ENCODE measurements at places on chromosomes 16 and 17.

DNA sequence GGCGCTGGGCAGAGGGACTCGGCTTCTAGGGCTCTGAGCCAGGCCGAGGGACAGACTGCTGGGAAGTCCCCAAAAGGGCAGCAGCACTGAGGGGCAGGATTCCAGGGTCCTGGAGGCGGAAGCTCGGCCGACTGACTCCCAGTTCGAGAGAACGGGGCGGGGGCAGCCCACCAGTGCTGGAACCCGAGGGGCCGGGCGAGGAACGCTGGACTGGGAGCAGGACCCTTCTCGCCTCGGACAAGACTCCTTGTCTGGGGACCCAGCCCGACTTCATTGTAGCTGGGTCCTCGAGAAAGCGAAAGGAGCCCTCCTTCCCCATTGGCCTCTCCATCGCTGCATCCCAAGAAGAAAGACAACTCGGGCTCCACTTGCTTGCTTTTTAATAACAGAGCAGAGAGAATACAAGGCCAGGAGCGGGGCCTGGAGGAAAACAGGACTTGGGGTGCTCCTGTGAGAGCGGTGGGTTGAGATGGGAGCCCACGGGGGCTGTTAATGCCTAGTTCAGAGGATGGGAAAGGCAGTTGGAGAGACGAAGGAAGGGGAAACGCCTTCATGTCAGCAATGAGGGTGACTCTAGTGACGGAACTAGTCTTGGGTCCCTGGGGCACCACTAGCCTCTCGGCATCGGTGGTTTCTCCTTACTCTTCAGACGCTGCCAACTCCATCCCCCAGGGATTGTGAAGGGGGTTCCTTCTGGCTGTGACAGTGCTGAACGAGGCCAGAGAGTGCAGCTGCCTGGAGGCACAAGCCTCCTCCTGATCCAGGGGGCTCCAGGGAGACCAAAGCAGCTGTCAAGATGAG is 492 bp upstream of the CAMTA2 start:
- DNase-seq = no peak

- no peak for DNase-seq
These were observed 162.6 kb downstream of the CA10 start for GRCh38 chr17:51995797-51996403.

- no peak for DNase-seq
These were observed 123.4 kb downstream of the DYNLRB2 start for GRCh38 chr16:80664226-80664625.

GRCh38 chr17:48818361-48818841 is 1.4 kb upstream of the TTLL6 start:
- no peak for DNase-seq

- no peak for DNase-seq
These were observed 4.5 kb upstream of the CACNG5 start for GRCh38 chr17:66830451-66830850.
